ENCODE measurements at places on chromosomes 6 and 20.

- peak; percentile 4 for DNase-seq
These were observed 21.0 kb downstream of the COL9A1 start for GRCh38 chr6:70281923-70282311.

GRCh38 chr6:23522792-23523547 is 603.0 kb upstream of the NRSN1 start:
- DNase-seq: no peak

GRCh38 chr6:37982317-37982716 is 162.8 kb downstream of the ZFAND3 start:
- DNase-seq: no peak

GRCh38 chr6:92911301-92911700 is 508.1 kb downstream of the EPHA7 start:
- DNase-seq: no peak

GRCh38 chr6:159107451-159108260 is 61.5 kb upstream of the FNDC1 start:
- DNase-seq: peak; percentile 13

DNA sequence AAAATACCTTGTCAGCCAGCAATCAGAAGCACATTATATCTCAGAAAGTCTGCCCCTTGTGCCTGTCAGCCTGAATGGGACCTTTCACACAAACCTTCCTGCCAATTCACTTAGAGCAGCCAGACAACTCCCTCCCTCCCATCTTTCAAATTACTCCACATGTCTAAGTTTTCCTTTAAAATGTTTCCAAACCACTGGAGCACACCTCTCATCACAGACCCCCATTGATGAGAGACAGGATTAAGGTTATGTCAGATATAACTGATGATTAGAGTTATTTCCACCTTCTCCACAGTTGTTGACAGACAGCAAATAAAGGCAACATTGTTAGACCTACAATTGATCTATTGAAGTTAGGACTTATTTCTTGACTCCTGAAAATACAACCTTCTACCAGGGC is 408.4 kb downstream of the PLCB1 start:
- DNase-seq: no peak

- no peak for DNase-seq
These were observed 436.1 kb downstream of the UTRN start for GRCh38 chr6:144721232-144721631.

GRCh38 chr6:167150941-167151549 is 6.7 kb downstream of the GPR31 start:
- no peak for DNase-seq

- DNase-seq: no peak
These were observed 110.3 kb downstream of the CDC5L start for GRCh38 chr6:44497807-44498206.

GRCh38 chr6:72977114-72977513 is 248.2 kb downstream of the KHDC1L start:
- no peak for DNase-seq

DNA sequence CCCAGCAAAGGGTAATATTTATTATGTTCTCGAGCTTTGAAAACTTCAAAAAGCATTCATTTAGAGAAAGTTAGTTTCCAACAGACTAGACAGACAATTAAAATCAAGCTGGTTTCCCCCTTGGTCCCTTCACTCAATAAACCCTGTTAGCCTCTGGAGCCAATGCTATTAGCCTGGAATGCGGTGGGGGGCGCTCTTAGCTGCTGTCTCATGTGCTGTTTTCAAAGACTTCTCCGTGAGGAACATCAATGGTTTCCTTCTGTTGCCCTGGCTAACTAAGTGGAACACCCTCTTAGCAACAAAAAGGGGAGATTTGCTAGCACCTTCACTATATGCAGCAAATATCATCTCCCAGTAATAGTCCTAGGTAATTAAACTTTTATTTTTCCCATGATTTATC is 86.4 kb downstream of the LY86 start:
- DNase-seq: no peak

- DNase-seq: no peak
These were observed 2.2 kb upstream of the CABLES2 start for GRCh38 chr20:62409086-62409853.

DNA sequence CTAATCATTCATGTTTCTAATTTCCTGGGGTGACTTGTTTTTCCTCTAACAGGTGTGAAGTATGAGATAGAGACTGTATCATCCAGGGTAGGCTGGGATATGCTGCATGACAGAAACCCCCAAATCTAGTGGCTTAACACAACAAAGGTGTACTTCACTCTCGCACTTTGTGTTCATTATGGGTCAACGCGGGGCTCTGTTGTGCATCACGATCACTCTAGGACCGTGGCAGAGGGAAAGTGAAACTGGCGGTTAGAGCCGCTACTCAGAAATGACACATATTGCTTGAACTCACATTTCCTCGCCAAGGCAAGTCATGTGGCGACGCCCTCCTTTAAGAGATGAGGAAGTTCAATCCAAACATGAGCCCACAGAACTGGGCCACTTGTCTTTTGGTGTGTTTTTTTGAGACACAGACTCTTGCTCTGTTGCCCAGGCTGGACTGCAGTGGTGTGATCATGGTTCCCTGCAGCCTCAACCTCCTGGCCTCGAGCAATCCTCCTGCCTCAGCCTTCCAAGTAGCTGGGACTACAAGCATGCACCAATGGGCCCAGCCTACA is 41.3 kb downstream of the PCNA start:
- peak; percentile 74 for DNase-seq

DNA sequence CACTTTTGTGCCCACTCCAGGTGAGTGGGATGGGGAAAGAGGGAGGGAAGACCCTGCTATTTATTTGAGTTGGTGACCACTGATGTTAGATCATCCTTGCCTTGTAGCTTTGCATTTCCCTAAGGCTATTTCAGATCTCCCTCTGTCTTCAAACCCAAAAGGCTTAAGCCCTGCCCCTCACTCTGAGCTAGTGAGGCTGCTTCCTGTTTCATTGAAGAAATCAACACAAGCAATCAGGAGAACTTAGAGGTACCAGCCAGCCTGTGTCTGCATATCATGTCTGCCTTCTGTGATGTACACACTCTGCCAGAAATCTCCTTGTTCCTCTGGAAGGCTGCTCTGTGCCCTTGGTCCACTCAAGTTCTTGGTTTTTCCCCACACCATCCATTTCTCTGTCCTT is 135.3 kb downstream of the ARID1B start:
- no peak for DNase-seq

DNA sequence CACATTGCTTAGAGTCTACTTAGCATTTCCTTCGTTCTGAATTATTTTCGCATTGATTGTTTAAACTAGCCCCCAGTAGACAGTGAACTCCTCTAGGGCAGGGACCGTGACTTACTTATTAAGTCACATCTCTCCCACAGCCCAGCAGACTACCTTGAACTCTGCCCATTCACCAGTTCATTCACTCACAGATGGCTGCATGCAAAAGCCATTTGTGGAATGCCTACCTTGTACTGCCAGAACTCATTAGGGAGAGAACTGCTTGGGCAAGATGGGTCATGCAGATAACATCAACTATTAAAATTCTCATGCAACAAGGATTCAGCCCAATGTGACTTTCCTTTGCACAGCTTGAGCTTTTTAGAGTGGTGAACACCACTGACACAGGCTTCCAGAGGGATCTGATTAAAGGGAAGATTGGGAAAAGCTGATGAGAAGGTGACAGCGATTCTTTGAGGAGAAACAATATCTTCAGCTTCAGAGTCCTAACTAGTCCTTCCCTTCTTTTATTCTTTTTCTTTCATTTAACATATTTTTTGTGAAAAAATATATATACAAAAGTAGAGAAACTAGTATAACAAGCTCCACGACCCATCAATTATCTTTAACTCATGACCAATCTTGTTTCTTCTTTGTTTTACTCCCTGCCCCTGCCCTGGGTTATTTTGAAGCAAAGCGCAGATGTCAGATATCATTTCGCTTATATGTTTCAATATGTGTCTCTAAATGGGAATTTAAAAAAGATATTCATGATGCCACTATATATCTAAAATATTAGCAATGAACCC is 273.9 kb downstream of the CDC5L start:
- DNase-seq: no peak

DNA sequence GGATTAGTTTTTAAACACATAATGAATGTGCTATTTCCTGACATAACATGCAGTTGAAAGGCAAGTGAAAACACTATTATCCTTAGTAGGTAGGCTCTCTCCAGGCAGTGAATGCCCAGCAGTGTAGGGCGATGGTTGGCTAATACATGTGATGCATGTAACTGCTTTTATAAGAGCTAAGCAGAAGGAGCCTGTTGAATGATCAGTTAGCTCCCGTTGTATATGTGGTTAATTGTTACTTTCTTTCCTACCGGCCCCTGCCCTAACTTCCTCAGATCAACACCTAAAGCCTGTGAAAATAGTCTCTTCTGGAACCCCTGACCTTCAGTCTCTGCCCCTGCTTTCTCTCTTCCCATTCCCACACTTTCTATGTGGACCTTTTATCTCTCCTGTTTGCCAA is 10.5 kb downstream of the SOX4 start:
- DNase-seq: no peak

DNA sequence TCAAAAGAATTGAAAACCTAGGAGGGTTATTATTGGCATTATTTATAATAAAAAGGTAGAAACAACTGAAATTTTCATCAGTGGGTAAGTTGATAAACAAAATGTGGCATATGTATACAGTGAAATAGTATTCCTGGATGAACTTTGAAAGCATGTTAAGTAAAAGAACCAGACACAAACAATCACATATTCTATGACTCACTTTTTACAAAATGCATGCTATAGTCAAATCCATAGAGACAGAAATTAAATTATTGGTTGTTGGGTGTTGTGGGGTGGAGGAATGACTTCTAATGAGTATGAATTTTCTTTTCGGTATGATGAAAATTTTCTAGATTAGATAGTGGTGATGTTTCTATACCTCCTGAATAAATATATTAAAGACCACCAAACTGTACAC is 94.6 kb downstream of the LRRC1 start:
- no peak for DNase-seq

- no peak for DNase-seq
These were observed 123.1 kb upstream of the STXBP5 start for GRCh38 chr6:147081076-147081609.

GRCh38 chr6:92109256-92109655 is 1310.1 kb downstream of the EPHA7 start:
- DNase-seq: no peak

DNA sequence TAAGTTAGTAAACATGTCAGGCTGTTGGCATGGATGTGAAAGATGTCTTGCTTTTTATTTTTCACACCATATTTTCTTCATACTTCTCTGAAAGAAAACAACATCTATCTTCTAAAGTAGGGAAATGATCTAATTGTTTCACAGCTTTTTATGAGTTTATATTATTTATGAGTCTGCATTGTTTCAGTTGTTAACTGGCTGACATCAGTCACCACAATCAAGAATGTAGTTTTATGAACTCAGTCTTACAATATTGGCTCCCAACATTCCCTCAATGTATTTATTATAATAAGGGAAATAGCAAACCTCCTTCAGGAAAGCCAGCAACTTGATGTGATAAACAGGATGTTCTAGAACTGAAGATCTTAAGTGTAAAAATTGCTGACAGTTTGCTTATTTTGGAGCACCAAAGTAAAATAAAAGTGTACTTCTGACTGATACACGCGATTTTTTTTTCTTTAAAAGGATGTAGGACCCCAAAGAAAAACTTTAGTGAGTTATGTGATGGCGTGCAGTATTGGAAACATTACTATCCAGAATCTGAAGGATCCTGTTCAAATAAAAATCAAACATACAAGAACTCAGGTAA is 106.0 kb downstream of the ADGRG6 start:
- no peak for DNase-seq

DNA sequence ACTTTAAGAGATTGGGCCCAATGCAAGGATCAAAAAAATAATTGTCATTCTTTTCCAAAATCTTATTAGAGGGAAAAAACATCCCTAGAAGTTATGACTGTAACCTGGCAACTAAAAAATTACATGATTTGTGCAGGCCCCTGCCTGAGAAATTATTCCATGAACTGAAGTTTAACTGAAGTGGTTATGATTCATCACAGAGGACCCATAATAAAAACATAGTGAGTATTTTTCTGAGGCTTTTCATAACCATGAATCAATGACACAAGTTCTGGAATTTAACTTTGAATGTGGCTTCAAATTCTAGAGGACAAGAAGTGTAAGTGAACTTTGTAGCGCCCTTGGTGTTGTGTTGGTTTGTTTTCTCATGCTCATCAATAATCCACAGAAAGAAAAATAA is 31.1 kb upstream of the CARMIL1 start:
- DNase-seq: no peak

GRCh38 chr6:46024124-46024769 is 8.6 kb upstream of the CLIC5 start:
- no peak for DNase-seq

DNA sequence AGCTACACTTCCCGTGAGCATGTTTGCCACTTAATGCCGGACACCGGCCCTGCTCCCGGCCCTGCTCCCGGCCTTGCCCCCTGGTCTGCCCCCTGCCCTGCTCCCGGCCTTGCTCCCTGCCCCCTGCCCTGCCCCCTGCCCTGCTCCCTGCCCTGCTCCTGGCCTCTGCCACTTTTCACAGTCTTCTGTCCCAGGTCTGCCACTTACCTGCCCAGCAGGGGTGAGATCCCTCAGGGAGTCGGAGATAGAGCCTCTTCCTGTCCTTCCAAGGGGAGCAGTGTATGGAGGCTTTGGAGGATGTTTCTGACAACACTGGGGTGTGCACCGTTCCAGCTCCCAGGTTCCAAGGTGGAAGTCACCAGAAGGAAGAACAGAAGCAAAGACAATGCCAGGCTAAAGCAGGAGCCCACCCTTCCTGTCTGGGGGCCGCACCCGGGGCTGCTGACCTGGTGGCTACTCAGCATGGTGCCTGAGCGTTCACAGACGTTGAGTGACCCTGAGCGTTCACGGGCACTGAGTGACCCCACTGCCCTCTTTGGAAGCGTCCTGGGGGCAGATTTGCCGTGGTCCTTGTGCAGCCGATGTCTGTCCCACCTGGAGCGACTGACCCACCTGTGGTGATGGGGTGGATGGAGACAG is 199.8 kb downstream of the DLL1 start:
- DNase-seq: no peak

GRCh38 chr6:75283907-75284631 is 523 bp downstream of the TMEM30A start:
- DNase-seq: no peak

GRCh38 chr20:49846206-49846807 is 33.7 kb downstream of the SLC9A8 start:
- DNase-seq: peak; percentile 76

DNA sequence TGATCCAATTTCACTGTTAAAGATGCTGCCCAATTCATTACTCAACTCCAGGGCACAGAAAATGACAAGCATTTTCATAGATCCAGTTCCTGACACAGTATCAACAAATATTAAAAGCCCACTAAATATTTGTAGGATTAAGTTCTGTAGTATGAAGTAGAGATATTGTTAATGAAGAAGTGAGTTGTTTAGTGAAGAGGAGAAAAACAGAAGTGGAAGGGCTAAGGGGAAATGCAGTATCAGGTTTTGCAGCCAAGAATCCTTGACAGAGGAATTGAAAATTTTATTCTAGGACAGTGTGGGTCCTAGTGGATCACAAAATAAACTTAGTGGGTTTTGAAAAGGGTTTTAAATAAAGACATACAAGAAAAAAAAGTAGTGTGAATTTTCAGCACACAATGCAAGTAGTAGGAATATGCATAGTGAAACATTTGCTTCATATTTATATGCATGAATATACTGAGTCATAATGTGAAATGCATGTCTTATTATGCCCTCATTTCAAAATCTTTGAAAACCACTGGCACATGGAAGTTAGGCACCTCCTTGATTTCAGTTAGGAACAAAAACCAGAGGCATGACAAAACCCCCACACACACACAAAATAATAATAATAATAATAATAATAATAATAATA is 338.6 kb downstream of the KHDRBS2 start:
- DNase-seq: no peak

GRCh38 chr20:46190478-46191167 is 72.5 kb downstream of the CD40 start:
- DNase-seq: no peak
